ENCODE measurements at places on chromosomes 4 and X.
A peak's percentile ranks its signal among the peaks of the same experiment; 100 is the strongest.

DNA sequence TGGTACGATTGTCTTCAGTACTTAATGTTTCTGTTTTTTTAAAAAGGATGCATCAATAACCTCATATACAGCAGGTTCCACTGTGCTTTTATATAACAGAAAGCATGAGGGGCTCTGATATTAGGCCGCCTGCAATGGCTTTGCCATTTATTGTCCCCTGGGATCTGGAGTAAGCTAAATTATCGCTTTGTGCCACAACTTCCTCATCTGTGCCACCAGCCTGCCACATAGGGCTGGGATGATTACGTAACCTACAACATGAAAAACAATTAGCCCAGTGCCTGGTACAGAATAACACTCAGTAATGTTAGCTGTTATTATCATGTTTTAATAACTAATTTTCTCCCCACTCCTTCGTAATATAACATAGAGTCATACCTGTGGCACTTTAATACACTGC lies 65.5 kb upstream of the TRIM2 start:
- no peaks in the 10 kb centered on the region for H3K27me3 ChIP-seq
- DNase-seq = no peak
- no peak overlapping the region for H3K27ac ChIP-seq

GRCh38 chr4:18390655-18391353 lies 369.2 kb upstream of the LCORL start:
- H3K27me3 ChIP-seq = no peaks in the 10 kb centered on the region
- H3K27ac ChIP-seq = no peak overlapping the region
- no peak overlapping the region for H3K4me3 ChIP-seq
- no peaks in the 10 kb centered on the region for H3K4me1 ChIP-seq
- no peaks in the 10 kb centered on the region for H3K36me3 ChIP-seq
- no peak for DNase-seq

DNA sequence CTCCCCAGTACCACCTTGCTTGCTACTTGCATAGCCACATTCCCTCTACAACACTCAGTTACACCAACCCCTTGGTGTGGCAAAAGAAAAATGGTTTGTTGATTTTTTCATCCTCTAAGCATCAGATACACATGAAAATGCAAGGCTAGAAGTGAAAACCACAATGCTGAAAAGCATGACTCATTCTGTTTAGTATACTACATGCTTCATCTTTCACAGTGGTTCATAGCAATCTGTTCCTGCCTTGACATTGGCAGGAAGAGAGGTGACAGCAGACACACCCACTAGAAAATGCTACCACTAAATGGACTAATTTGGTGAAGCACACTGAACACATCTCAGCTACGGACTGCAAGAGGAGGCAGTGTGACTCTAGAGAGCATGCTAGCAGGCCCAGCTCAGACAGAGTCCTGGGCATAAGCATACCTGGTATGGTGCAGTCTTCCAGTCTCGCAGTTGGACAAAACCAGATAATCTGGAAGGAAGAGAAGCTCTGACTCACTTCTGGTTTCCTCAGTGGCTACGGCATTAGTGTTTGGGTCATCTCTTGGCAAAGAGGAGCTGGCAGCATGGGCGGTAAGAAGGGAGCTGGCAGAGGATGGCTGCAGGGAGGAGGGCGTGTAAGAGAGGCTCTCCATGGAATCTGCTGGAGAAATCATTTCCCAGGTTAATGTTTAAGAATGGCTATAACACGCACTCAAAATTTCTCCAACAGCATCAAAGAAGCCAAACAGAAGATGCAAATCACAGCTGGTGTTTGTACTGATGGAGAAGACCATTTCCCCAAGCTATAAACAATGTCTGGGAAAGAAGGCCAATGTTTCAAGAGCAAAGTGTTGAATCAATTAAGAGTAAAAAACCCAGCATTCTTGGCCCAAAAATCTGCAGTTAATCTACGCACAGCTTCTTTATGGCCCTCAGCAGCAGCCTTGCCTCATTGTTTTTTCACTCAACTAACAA lies 37.8 kb downstream of the GAB3 start:
- peaks cover 62% of the 10 kb centered on the region for H3K4me1 ChIP-seq
- no peaks in the 10 kb centered on the region for H3K36me3 ChIP-seq
- DNase-seq = peak; percentile 54
- H3K27ac ChIP-seq = peak overlapping the region; percentile 43
- no peaks in the 10 kb centered on the region for H3K27me3 ChIP-seq

DNA sequence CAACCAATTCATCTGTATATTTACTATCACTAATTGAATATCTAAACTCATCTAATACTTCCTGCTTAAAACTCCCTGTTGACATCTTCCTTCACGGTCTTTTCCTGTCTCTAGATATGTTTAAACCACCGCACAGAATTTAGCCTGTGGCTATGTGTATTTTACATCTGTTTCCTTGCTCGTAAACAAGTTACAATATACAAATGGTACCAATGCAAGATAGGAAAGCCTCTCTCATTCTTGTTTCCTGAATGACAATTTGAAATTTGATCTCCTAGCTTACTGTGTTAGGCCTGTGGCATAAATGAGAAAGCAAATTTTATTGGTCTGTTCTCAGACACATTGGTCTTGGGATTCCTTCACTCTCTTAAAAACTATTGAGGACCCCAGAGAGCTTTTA lies 89.7 kb upstream of the PCDH7 start:
- H3K36me3 ChIP-seq = no peaks in the 10 kb centered on the region
- no peak for DNase-seq
- H3K27me3 ChIP-seq = no peaks in the 10 kb centered on the region
- no peaks in the 10 kb centered on the region for H3K4me1 ChIP-seq
- no peak overlapping the region for H3K4me3 ChIP-seq

DNA sequence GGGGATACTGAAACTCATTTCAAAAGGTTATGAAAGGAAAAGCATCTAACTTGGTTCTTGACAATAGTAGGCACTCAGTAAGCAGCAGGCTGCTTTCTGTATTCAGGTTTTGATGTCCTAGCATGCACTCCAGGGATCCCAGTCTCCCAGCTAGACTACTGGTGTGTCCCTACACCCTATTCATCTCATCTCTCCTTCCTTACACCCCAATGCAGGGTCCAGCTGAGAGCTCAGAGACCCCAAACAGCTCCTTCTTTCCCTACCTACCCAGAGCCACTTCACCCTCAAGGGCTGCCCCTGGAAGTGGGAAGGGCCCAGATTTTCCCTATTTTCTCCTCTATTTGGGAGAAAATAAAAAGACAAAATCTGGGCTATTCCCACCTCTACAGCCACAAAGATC lies 1.6 kb upstream of the EFNB1 start:
- no peak overlapping the region for H3K27ac ChIP-seq
- no peaks in the 10 kb centered on the region for H3K27me3 ChIP-seq
- peaks cover 17% of the 10 kb centered on the region for H3K4me1 ChIP-seq
- no peak overlapping the region for H3K4me3 ChIP-seq
- no peaks in the 10 kb centered on the region for H3K36me3 ChIP-seq

DNA sequence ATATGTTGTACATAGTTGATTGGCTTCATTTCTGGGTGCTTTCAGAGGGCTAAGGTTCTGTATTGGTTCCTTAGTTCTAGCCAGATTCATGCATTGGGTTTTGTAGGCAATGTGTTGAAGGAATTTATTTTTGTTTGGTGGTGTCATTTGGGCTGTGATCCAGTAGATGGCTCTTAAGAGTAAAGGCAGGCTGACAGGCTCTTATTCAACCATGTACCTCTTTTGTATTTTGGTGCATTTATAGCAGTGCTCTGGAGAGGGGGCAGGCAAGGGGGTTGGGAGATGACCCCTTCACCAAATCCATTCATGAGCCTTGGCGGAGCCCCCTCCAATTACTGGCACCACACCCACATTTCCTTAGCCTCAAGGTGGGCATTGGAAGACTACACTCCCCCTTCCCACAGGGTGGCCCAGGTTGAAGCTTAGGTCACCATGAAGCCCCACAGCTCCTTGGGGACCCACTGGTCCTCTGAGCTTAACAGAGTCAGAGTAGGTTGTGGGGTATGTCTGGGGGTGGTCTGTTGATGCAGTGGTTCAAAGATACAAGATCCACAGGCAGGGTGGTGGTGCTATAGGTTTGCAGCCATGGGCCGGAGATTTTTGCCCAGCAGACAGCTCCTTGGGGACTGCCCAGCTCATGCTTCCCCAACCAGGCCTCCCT lies 143.0 kb upstream of the GNPDA2 start:
- H3K4me1 ChIP-seq = no peaks in the 10 kb centered on the region
- no peak overlapping the region for H3K27ac ChIP-seq
- H3K36me3 ChIP-seq = no peaks in the 10 kb centered on the region
- DNase-seq = no peak
- H3K27me3 ChIP-seq = no peaks in the 10 kb centered on the region
- H3K4me3 ChIP-seq = no peak overlapping the region
